Suprapubic skin (tissue), 4 donors: ENCODE measurements at places on chromosomes 6 and 20. TPM values are rescaled to one million over a fixed set of nuclear protein-coding genes. Genes with fewer than 3 reads are reported as not detected.

- no peak for DNase-seq
Observed at GRCh38 chr20:41224281-41224680, 86.9 kb downstream of the PLCG1 start.

DNA sequence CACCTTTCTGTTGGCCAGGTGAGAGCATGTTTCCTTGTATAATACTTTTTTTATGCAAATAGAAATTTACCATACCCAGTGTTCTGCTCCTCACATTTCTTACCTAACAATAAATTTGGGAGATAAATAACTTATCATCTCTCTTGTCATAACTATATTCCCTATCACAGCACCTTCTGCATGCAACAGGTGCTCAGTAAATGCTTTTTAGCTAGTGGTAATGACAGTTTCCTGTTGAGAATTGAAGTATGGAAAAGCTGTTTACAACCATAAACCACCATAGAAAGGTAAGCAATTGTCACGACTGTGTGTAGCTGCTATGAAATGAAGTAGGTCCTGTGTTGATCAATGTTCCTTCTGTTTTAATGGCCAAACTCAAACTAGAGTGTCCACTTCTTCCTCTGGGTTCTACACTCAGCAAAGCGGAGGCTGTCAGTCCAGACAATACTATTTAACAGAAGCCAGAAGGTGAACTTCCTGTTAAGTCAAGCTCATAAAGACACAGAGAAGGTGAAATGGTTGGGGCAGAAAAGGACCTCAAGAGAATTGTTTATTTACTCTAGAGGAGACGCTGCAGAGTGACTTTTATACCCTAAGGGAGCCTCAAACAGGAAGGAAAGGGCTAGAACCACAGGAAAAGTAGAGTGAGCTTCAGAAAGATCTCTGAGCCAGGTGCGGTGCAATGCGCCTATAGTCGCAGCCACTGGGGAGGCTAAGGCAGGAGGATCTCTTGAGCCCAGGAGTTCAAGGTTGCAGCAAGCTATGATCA lies 84.0 kb upstream of the SLC22A16 start:
- DNase-seq = no peak

DNA sequence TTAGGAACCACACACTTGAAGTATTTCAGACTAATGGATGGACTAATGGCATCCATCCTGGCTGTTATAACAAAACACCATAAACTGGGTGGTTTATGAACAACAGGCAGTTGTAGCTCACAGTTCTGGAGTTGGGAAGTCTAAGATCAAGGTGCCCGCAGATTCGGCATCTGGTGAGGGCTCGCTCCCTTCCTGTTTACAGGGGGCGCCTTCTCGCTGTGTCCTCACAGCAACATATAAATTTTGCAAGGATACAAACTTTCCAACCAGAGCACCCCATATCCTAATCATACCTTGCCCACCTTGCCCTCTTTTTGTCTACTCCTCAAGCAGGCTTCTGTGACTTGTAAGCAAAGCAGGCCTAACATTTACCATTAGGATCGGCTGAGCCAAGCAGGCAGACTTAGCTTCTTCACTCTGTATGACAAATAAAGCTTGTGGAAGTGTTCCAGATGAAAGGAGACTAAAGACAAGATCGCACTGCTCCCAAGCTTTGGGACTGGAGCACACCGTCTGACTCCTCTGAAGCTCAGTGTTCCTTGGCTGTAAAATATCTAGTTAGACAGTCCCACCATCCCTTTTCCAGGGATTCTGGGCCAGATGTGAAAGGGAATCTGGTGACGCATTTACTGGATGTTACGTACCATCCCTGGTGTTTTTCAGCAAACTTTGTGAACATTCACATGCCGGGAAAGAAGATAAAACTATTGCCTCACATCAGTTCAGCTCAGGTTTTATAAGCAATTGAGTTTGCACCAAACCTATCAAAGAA lies 34.9 kb downstream of the GFOD1 start:
- DNase-seq = no peak

DNA sequence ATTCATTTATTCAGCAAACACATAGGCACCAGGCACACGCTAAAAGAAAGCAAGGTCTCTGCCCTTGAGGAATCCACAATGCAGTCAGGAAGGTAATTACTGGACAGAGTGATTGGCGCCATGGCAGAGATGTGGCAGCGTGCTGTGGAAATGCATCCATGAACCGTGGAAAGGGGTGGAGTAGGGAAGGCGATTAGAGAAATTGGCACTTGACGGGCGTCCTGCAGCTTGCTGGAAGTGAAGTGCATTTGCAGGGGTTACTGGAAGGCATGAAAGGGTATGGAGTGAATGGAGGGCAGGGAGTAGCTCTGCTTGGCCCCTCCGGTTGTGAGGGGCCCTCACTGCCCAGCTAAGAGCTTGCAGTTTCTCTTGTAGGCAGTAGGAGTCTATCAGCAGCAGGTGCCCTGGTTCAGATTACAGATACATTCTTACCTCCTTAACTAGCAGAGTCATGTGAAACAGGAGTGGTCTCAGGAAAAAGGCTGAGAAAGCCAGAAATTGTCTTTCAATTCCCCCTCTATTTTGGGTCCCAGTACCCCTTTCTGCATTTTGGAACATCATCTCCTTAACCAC lies 122.5 kb upstream of the TIAM2 start:
- no peak for DNase-seq

DNA sequence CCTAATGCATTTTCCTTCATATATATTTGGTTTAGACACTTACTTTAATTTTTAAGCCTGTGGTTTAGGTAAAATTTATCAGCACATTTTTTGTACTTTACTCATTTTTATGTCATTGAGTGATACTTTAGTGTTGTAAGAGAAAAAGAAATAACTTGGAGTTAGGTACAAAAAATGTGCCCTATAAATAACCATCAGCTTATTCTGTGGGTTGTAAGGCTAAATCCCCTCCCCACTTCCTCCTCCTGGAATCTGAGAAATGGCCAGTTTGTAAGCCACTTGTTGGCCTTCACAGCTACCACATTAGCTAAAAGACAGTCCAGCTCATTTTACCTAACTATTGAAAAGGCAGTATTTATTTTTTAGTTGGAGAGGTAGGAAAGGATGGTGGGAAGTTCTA lies 576.3 kb downstream of the PKHD1 start:
- no peak for DNase-seq

GRCh38 chr6:6851059-6851948 lies 256.5 kb upstream of the RREB1 start:
- DNase-seq = no peak

- no peak for DNase-seq
Observed at GRCh38 chr20:11979306-11979990, 61.8 kb downstream of the BTBD3 start.

- no peak for DNase-seq
Observed at GRCh38 chr6:37418722-37419121, 14.3 kb upstream of the CMTR1 start.

The IRAK1BP1 gene
- 5.0 TPM for total RNA-seq

The THBS2 gene
- total RNA-seq = 98.0 TPM

The LRRN4 gene
- not detected for total RNA-seq

The CYP21A2 gene
- total RNA-seq = 0.39 TPM

The MOXD1 gene
- 25.9 TPM for total RNA-seq

The DOP1A gene
- total RNA-seq = 59.7 TPM
